Fibroblast of lung (primary cell): ENCODE measurements at places on chromosomes 7 and 10. TPM values are rescaled to one million over a fixed set of nuclear protein-coding genes. Genes with fewer than 3 reads are reported as not detected.

Gene SORCS3
- polyA plus RNA-seq, result 0.06 TPM in 1 of 2 replicates, not detected in the other

GRCh38 chr7:24199978-24200377 is 84.0 kb upstream of the NPY start:
- DNase-seq, result peak; percentile 57

DNA sequence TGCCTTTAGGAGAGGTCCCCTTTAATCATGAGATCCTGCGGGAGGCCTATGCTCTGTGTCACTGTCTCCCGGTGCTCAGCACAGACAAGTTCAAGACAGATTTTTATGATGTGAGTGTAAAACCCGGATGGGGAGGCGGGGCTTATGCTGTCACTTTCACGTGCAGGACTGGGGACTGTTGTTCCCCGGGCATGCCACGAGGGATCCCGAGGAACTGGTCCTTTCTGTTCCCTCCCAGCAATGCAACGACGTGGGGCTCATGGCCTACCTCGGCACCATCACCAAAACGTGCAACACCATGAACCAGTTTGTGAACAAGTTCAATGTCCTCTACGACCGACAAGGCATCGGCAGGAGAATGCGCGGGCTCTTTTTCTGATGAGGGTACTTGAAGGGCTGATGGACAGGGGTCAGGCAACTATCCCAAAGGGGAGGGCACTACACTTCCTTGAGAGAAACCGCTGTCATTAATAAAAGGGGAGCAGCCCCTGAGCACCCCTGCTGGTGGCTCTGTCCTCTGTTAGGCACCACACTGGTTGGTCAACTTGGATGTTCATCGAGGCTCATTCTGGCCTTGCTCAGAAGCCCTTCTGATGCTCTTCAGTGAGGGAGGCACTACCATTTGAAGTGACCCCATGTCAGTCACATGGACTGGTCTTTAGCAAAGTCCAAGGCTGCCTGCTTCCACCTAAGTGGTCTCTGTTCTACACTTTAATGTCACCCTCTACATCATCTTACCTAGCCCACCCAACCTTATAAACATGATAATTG is 2.8 kb downstream of the COPS6 start:
- DNase-seq, result no peak

GRCh38 chr7:66687186-66687585 is 53.3 kb upstream of the RABGEF1 start:
- DNase-seq, result no peak

DNA sequence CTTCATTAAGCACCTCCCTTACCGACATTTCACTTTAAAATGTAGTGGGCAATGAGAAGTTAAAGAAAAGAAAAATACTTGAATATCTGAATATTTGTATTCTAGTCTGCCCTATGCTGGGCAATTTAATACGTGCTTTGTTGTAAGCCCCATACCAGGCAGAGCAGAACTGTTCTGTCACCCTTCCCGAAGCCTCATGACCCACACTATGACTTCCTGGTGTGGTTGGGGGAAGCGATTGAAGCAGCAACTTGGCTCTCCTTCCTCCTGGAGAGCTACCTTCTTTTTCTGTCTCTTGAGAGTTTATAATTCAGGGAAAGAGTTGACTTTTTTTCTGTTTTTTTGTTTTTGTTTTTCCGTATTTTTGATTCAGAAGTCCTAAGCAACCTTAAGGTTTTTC is 243.7 kb downstream of the INHBA start:
- no peak for DNase-seq

GRCh38 chr7:47952224-47952623 is 4.0 kb upstream of the PKD1L1 start:
- DNase-seq, result no peak

Gene RHOBTB1
- 14.9 and 42.6 TPM in 2 replicates for polyA plus RNA-seq

DNA sequence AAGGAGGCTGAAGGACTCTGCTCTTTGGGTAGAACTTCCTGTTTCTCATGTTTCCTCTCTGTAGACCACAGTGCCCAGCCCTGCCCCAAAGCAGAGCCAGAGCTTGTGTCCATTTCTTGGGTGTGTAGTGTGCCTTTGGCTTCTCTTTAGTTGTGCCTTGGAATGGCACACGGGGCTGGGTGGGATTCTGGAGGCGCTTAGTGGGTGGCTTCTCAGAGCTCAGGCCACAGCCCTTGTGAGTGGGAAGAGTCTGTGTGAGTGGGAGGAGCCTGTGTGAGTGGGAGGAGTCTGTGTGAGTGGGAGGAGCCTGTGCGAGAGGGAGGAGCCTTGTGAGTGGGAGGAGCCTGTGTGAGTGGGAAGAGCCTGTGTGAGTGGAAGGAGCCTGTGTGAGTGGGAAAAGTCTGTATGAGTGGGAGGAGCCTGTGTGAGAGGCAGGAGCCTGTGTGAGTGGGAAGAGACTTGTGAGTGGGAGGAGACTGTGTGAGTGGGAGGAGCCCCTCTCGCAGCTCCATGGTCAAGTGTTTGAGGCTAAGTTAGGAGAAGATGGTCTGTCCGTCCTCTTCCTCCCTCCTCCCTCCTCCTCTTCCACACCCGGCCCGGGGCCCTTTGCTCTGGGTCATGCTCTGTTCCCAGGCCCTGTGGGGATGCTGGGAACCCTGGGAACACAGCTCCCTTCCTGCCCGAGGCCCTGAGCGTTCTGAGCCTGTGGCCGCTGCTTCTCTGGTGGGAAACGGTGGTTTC is 153.0 kb downstream of the GRK5 start:
- no peak for DNase-seq

DNA sequence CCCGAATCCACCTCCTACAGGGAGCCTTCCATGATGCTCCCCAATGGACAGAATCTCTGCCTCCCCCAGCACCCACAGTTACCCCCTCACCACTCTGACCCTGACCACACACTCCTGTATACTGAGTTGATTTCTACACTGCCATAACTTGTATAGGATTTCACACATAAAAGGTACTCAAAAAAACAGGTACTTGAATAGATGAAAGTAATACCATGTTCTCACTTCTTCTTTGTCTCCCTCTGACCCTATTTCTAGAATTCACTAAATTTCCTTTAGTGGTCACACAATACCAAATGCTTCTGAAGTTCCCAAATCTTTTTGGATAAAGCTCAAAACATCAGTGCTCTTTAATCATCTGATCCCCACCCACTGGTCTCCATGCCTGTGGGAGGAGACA is 45.4 kb downstream of the HSPA12A start:
- DNase-seq, result no peak

DNA sequence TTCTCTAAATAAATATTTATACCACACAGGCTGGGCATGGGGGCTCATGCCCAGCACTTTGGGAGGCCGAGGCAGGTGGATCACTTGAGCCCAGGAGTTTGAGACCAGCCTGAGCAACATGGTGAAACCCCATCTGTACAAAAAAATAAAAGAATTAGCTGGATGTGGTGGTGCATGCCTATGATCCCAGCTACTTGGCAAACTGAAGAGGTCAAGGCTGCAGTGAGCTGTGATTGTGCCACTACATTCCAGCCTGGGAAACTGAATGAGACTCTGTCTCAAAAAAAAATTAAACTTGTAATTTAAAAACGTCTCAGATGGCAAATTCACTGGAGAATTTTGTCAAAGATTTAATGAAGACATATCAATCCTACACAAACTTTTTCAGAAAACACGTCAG is 277.6 kb upstream of the BMPER start:
- DNase-seq, result no peak

Gene PSTK
- 5.1 and 5.3 TPM in 2 replicates for polyA plus RNA-seq

Gene ZCWPW1
- 0.64 and 1.1 TPM in 2 replicates for polyA plus RNA-seq

DNA sequence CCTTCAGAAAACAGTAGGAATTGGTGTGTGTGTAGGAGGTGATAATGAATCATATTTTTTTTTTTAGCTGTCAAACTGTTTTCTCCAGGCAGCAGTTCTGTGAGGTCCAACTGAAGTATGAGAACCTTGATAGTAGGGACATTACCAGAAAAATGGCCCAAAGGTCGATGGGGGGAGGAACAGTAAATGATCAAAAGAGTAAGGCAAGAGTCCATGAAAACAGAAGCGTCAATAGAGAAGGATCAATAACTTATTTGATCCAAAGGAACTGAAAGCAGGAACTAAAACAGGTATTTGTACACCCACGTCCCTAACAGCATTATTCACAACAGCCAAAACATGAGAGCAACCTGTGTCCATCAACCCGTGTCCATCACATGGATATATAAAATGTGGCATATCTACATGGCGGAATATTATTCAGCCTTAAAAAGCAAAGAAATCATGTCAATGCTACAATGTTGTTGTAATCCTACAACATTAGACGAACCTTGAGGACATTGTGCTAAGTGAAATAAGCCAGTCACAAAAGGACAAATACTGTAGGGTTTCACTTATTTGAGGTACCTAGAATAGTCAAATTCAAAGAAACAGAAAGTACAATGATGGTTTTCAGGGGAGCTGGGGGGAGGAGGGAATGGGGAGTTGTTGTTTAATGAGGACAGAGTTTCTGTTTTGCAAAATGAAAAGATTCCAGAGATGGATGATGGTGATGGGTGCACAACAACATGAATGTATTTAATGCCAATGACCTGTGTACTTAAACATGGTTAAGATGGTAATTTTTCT is 214.0 kb upstream of the KLF14 start:
- DNase-seq, result no peak

DNA sequence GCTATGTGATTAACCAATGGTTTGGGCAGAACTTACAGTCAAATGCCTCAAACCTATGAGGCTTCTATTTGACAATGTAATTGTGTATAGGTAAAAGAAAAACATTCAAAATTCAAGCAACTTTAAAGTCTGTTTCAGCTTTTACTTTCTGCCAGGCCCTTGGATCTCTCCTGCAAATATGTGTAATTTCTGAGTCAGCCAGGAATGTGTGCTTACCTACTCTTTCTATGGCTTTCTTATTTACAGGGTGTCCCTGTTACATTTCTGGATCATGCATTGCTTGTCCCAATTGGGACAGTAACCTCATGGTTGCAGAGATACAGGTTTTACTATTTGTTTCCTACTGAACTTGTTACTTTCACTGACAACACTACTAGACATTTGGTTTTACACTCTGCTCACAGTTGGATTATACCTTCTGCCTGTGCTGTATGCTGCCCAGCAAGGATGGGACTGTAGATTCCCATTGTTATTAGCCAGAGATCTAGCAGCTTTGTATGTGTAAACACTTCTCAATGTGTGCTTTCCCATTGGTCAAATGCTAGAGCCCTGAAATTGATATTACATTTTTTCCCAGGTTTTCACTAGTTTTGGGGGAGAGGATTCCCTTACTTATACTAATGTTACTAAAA is 355.3 kb downstream of the ARL4A start:
- peak; percentile 57 for DNase-seq

DNA sequence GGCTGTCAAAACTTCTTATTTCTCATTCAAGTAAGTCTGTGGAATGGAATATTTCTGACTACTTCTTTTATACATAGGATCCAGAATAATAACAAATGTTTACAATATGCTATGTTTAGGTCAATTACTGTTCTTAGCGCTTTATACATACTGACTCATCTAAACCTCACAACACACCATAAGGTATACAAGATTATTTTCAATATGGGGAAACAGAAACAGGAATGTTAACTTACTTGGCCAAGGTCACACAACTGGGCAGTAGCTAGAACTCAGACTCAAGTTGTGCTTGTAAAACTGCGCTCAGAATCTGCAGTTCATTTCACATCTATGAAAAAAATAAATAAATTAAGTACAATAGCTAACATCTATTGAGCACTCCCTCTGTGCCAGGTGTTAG is 168.0 kb downstream of the GNAI1 start:
- DNase-seq, result no peak

Gene PNLIP
- not detected in 2 replicates for polyA plus RNA-seq

- no peak for DNase-seq
These were observed 25.4 kb downstream of the INSIG1 start for GRCh38 chr7:155323001-155323638.

- DNase-seq, result peak; percentile 45
These were observed 54.3 kb upstream of the ITGB1 start for GRCh38 chr10:33012306-33012705.

- DNase-seq, result peak; percentile 47
These were observed 297.3 kb upstream of the LYZL1 start for GRCh38 chr10:28991333-28992270.

DNA sequence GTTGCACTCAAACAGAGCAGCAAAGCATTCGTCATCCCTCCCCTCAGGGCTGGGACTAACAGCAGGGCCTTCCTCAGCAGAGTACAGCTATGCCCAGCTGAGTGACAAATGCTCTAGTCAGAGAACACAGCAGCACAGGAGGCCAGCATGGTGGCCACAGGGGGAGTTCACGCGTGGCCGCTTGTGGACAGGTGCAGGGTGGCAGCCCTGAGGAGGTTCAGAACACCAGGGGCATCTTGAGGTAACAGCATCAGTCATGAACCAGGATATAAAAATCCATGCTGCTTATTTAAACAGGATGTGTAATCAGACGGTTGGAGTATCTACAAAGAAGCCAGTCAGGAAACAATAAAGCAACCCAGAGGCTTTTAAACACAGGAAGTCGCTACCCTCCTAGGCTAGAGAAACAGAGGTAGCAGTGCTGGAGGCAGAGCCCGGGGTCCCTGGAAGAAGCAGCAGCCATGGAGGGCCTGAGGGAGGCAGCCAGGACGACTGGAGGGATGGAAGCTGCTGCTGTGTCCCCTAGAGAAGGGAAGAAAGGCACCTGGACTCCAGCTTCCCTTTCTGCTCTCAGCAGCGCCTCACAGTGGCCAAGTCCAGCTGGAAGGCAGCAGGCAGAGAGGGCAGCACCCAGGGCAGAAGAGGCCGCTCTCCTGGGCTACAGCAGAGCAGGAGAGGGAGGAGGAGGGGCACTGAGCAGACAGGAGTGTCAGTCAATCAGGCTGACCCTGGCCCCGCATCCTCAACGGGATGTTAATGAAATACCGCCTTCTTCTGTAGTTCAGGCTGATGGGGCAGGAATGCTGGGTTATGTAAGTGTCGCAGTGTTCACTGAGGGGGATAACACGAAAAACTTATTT is 70.8 kb upstream of the UCN3 start:
- peak; percentile 6 for DNase-seq

Gene TMEM130
- polyA plus RNA-seq, result 0.95 and 2.6 TPM in 2 replicates

Gene PARP12
- 16.9 and 19.1 TPM in 2 replicates for polyA plus RNA-seq

- peak; percentile 74 for DNase-seq
These were observed 55.2 kb downstream of the TACC2 start for GRCh38 chr10:122044045-122044661.

GRCh38 chr10:16942381-16943078 is 125.3 kb upstream of the RSU1 start:
- DNase-seq, result peak; percentile 56

- no peak for DNase-seq
These were observed 430.5 kb upstream of the GALNT17 start for GRCh38 chr7:70701477-70701876.

DNA sequence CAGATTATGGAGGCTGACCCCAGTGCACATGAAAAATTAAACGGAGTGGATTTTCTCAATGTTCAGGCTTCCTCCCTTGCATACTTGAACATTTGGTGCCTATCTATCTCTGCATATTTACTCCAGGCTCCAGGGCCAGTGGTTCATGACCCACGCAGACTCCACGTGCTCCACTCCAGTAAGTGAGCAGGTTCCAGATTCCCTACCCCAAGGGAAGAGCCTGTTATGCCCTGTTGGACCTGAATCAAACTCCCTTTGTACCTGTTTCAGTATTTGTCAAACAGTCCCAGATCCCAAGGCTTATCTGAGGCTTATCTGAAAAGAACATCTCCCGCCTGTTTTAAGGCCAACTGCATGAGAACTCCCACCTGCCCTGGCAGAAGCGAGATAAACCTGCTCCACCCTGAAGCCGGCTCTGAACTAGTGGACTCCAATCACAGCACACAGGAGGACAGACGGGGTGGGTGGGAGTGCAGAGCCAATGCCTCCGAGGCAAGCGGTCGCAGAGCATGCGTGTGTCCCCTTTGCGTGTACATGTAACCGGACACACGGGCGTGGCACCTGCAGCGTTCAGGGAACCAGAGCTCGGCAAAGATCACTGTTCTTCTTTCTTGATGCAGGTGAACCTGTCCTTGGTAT is 2.3 kb upstream of the FUOM start:
- no peak for DNase-seq

Gene NPTX2
- polyA plus RNA-seq, result 0.03 TPM in 2 replicates

Gene AGAP5
- polyA plus RNA-seq, result 1.8 and 1.9 TPM in 2 replicates
